ENCODE measurements at places on chromosomes 6 and 20. TPM values are rescaled to one million over a fixed set of nuclear protein-coding genes. Genes with fewer than 3 reads are reported as not detected.

GRCh38 chr20:46954490-46955038, 59.9 kb downstream of the EYA2 start:
- DNase-seq: no peak

PI3 gene
- total RNA-seq: not detected

GRCh38 chr6:67009818-67010217, 1302.8 kb upstream of the EYS start:
- DNase-seq: no peak

DNA sequence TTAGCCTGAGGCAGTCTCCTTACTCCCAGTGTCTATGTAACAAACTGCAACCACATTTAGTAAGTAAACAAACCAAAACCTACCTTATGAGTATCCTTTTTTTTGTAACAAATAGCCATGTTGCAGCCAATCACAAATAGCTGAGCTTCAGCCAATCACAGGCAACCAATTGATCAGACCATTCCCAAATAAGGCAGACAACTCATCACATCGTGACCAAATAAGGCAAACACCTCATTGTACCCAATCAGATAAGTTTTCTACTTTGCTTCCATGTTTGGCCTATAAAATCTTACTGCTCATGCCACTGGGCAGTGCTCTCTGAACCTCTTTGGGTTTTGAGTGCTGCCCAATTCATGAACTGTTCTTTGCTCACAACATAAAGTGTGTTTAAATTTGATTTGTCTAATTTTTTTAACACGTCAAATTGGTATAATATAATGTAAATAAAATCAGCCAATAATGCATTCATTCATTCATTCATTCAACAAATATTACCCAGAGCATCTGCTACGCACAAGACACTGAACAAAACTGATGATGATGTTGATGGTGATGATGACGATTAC, 117.8 kb downstream of the BCAS1 start:
- DNase-seq: no peak

DNA sequence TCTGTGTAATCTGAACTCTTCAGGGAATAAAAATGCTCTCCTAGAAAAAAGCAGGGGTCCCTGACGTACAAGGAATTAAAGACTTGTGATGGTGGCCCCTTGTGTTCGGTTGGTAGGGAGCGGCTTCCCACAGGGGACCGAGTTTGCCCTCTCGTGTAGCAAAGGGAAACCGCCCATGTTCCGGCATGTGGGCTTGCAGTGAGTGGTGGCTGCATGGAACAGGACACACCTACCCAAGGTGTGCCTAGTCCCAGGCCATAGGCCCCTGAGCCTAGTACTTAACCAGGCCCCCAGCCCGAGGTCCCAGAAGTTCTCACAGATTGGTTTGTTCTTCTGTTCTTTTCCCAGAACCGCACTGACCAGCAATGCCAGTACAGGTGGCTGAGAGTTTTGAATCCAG, 15.5 kb downstream of the MYBL2 start:
- no peak for DNase-seq

DNA sequence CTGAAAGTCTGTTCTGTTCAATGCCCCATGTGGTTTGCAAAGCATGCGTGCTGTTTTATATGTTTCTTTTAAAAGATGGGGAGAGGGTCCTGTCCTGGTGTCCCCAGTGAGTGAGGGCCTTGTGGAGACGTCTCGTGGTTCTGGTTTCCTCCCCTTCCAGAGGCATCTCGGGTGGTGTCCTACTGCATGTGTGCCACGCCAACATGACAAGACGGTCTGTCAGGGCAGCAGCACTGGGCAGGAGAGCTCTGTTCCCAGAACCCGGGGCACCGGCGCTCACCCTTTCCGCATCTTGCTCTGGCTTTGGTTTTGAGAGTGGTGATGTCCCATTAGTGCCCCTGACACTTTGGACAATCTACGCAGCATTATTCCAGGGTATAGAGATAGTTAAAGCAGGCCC, 275.6 kb downstream of the CDH4 start:
- DNase-seq: no peak

GRCh38 chr6:153207617-153208016, 76.5 kb upstream of the RGS17 start:
- DNase-seq: no peak

JPH2 gene
- not detected for total RNA-seq

DNA sequence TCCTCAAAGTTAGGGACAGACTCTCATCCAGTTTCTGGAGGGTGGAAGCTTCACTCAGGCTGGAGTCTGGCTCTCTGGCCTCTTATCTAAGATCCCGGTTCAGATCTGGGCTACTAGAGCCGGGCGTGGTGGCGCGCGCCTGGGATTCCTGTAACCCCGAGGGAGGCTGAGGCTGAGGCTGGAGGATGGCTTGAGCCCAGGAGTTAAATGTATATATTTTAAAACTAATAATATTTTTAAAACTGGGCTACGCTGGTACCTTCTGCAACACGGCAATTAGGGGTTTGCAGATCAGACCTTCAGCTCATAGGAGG, 710 bp upstream of the ZNF343 start:
- no peak for DNase-seq

- DNase-seq: no peak
These were observed 10.9 kb upstream of the TMEM14B start for GRCh38 chr6:10736731-10737130.

GRCh38 chr6:121932076-121932991, 467.1 kb upstream of the HSF2 start:
- DNase-seq: no peak

GRCh38 chr6:45175272-45175671, 152.9 kb upstream of the RUNX2 start:
- DNase-seq: no peak

NUS1 gene
- total RNA-seq: 25.4 TPM

- no peak for DNase-seq
These were observed 59.5 kb downstream of the CTCFL start for GRCh38 chr20:57465486-57465885.

STX11 gene
- total RNA-seq: 14.5 TPM

- peak; percentile 86 for DNase-seq
These were observed at the start of gene TMEM181 for GRCh38 chr6:158559895-158560835. TSS of gene TMEM181 (plus strand) at chr6:158560091. CDS start at chr6:158560225, 134 bp downstream.

IRAK1BP1 gene
- 2.7 TPM for total RNA-seq

ZNF292 gene
- 51.5 TPM for total RNA-seq

- no peak for DNase-seq
These were observed 528.7 kb upstream of the SOX4 start for GRCh38 chr6:21064756-21065340.

GRCh38 chr6:52020945-52021570, 66.4 kb downstream of the PKHD1 start:
- DNase-seq: no peak

DNA sequence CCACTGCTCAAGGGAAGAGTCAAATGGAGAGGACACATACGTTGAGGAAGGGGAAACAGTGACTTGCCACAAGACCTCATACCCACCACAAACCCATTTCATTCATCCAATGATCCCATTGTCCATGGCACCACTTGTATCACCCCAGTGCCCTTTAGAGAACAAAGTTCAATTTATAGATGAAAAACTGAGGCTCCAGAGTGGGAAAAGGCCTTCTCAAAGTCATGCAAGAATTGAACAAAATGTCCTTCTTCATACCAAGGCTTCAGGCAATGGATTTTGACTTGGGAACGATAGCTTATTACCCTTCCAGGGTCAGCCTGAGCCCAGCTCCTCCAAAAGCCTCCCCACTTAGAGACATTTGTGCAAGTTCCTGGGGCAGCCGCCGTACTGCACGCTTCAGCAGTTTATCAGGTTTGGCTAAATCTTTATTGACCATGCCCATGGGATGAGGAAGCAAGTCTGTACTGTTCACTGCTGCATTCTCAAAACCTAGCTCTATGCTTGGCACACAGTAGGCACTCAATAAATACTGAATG, 47.3 kb upstream of the MRPS10 start:
- DNase-seq: no peak

DNA sequence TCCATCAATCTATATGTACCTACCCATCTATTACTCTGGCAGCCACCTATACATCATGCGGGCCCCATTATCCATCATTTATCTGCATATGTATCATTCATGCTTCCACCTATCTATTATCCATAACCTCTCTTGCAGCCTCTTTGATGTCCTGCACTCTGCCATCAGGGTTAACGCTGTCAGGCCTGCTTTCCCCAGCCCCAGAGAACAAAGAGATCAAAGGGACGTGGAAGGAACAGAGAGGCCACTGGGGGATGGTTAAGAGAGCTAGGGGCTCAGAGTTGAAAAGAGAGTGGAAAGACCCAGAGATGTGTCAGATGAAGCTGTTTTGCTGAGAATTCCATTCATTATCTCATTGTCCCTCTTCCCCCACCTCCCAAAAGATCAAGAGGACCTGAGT, 67.3 kb upstream of the CCDC167 start:
- DNase-seq: no peak

DNA sequence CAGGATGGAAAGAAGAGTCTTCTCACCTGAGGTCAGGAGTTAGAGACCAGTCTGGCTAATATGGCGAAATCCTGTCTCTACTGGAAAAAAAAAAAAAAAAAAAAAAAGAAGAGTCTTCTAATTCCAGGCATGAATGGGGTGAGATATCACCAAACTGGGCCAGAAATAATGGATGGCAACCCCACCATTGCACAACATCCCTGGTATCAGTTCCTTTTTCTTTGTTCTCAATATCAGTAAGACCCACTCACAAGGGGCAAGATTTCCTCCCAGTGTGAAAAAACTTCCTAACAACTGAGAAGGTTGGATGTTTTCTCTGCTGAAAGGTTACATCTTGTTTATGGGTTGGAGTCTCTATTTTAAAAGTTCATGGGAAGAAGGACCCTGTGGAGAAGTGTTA, 23.6 kb upstream of the NR2E1 start:
- DNase-seq: no peak

- no peak for DNase-seq
These were observed 95.2 kb downstream of the GMPR start for GRCh38 chr6:16333580-16333979.
